Upper lobe of right lung (tissue), 1 donor: ENCODE measurements at places on chromosomes 4 and X. TPM values are rescaled to one million over a fixed set of nuclear protein-coding genes. Genes with fewer than 3 reads are reported as not detected.
A peak's percentile ranks its signal among the peaks of the same experiment; 100 is the strongest.

Gene TRIML2
- total RNA-seq: not detected

Gene CXCL5
- 7.2 TPM for total RNA-seq

Gene PAGE1
- total RNA-seq: not detected

Gene CLCN4
- 9.8 TPM for total RNA-seq

Gene CYSLTR1
- total RNA-seq: 8.7 TPM

Gene PABPC1L2B
- not detected for total RNA-seq

Gene GAGE12F
- total RNA-seq: not detected

Gene ACTRT1
- total RNA-seq: not detected

Gene JAKMIP1
- 0.64 TPM for total RNA-seq

Gene RHOXF1
- total RNA-seq: 0.72 TPM

Gene AKAP4
- total RNA-seq: not detected

Gene GLRA2
- not detected for total RNA-seq

Gene SPATA18
- total RNA-seq: 17.3 TPM

Gene VCX3B
- total RNA-seq: not detected

Gene RBM47
- total RNA-seq: 105 TPM

DNA sequence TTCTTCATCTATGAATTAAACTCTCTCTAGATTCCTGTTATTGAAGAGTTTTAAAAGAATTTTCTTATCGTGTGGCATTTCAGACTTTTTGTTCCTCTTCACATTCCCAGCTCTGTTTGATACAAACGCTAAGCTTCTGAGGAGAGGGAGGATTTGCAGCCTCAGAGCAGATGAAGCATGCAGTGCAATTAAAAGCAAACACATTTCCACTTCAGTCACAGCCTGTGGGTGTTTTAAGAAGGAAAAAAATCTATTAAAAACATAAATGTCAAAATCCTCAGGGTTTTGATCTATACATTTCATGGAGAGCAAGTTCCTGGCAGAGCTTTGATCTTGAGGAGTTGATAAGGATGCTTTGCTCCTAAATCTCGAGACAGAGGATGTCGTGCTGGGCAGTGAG lies 442.4 kb upstream of the BOD1L1 start:
- no peak for DNase-seq

GRCh38 chr4:168570466-168570865 lies 73.6 kb downstream of the PALLD start:
- no peak for DNase-seq

GRCh38 chr4:124266721-124267120 lies 445.8 kb downstream of the ANKRD50 start:
- DNase-seq: no peak

GRCh38 chr4:80255329-80256095 lies 11.0 kb upstream of the FGF5 start:
- DNase-seq: no peak

GRCh38 chrX:109327251-109327650 lies 154.6 kb downstream of the GUCY2F start:
- DNase-seq: no peak

GRCh38 chr4:20590849-20591248 lies 109.4 kb upstream of the PACRGL start:
- DNase-seq: no peak

DNA sequence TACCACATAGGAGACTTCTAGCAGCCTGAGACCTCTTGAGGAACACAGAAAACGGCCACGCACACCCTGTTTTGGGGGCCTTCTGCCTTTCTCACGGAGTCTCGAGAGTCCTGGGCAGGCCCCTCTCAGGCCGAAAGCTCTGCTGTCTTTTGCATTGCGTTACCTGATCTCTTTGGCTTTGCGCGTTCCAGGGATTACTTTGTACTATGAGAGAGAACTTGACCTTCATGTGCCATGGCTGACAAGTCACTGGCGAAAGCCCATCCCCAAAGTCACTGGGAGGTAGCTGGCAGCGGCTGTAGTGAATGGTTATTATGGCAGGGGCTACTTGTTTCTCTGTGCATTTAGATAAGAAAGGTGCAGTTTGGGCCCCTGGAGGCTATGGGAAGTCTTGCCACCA lies 8.0 kb upstream of the NAT8L start:
- peak; percentile 47 for DNase-seq

- DNase-seq: no peak
These were observed 8.5 kb downstream of the ANXA5 start for GRCh38 chr4:121688261-121688660.

GRCh38 chr4:88297212-88297516 lies 12.8 kb upstream of the PPM1K start:
- DNase-seq: no peak

DNA sequence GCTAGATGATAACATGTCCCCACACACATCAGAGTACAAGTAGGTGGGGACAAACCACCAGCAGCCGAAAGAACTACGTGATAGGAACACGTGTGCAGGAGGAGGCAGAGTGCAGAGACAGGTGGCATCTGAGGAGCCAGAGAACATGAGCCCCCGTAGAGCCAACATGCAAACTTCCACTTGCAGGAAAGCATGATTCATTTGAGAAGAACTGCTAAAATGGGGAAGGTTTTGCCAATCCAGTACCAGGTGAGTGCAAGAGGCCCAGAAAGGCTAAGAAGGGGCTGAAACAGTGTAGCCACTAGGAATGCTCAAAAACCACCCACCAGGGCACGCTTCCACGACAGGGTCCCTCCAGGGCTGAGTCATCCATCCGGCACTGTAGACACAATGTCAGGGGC lies 149.8 kb upstream of the TENM3 start:
- DNase-seq: no peak

GRCh38 chr4:30460818-30461217 lies 259.4 kb upstream of the PCDH7 start:
- no peak for DNase-seq

GRCh38 chrX:150902434-150903109 lies 4.1 kb upstream of the CD99L2 start:
- no peak for DNase-seq

- DNase-seq: peak; percentile 12
These were observed 55.0 kb downstream of the PSAPL1 start for GRCh38 chr4:7379719-7380118.

DNA sequence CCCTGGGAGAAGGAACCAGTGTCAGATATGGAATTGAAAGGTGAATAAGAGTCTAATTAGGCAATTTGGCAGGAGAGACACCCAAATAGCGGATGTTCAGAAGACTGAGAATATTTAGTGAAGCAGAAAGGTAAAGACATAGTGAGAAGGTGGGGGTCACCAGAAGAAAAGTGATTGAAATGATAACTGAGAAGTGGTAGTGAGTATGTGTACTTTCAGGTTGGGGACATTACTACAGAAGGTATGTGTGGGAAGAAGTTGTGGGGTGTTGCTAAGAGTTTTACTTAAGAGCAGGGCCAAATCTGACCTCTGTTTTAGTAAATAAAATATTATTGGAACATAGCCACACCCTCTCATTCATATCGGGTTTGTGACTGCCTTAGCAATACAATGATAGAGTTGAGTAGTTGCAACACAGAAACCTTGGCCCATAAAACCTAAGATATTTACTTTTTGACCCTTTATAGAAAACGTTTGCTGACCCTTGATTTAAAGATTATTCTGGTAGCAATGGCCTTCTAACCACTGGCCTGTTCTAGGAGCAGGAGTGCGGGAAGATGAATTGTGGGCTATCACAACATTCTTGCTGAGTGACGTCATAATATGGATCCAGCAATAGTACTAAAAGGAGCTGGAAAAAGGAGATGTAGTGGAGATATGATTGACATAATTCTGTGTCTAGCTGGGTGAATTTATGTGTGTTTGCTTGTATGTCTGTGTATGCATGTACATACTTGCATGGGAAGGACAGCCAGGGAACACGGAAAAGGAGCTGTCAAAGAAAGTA lies 115.3 kb downstream of the HS3ST1 start:
- no peak for DNase-seq

DNA sequence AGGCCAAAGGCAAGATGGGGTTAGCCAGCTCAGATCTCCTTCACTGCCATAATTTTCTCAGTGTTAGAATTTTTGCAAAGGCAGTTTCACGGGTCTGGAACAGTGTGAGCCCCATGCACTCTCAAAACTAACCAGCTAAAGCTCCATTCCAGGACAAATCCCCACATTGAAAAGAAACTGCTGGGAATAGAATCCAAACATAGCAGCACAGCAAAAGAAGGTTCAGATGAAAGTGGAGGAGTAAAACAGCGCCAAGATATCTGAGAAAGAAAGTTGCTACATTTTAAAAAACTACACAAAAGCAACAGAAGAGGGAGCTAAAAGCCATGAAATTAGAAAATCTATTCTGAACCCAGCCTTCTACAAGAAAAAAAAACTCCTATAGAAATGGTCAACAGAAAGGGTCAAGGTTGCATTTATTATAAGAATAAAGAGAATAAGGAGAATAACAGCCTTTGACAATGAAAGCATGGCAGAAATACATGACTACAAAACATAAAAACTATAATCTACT lies 39.6 kb upstream of the SLC7A3 start:
- DNase-seq: no peak

DNA sequence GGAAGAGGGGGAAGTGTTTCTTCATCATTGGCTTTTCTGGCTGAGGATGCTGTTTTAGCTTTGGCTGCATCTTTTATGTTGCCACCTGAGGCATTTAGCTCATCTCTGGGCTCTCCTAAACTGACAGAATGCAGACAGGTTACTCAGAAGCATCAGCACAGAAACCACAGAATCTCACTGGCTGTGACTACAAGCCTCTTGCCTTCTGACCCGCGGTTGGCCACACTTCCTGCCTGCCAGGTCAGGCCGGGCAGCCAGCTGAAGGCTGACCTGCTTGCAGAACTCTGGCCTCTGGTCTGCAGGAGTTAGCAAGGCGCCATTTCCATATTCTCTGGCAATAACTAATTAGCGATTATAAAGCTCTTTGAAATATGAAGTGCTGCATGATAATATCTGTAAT lies 366.5 kb downstream of the MID1IP1 start:
- DNase-seq: no peak

- DNase-seq: peak; percentile 71
These were observed 13.8 kb downstream of the CMC4 start for GRCh38 chrX:155056877-155057792.

GRCh38 chrX:135330706-135331105 lies 21.4 kb downstream of the ETDC start:
- no peak for DNase-seq

GRCh38 chr4:12635629-12636028 lies 848.5 kb downstream of the RAB28 start:
- no peak for DNase-seq

- no peak for DNase-seq
These were observed 336.1 kb upstream of the PABPC4L start for GRCh38 chr4:134537701-134538100.

DNA sequence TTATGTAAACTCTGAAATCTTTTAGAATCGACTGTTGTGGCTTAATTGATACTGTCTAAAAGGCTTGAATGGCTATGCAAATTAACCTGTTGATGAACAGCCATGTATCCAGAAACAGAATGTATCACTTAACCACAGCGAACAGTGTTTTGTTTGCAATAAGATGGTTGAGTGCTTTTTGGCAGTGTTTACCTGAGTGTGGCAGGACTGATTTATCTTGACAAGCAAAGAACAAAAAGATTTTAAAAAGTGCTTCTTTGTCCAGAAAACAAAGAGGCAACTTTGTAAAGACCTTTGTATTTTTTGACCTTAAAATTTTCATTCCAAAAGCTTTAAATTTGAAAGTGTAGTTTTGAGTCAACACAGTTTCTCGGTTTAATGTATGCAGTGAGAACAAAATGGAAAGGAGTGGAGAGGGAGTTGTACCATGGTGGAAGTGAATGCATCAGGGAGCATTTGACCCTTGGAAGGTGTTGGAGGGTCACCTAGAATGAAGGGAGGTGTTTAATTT lies 18.0 kb downstream of the ARHGAP10 start:
- DNase-seq: no peak

GRCh38 chrX:10119399-10119990 lies 37.3 kb upstream of the CLCN4 start:
- no peak for DNase-seq

- DNase-seq: no peak
These were observed 32.3 kb downstream of the GAB3 start for GRCh38 chrX:154718616-154719015.

- DNase-seq: no peak
These were observed 251.4 kb upstream of the DDX53 start for GRCh38 chrX:22748093-22748999.

DNA sequence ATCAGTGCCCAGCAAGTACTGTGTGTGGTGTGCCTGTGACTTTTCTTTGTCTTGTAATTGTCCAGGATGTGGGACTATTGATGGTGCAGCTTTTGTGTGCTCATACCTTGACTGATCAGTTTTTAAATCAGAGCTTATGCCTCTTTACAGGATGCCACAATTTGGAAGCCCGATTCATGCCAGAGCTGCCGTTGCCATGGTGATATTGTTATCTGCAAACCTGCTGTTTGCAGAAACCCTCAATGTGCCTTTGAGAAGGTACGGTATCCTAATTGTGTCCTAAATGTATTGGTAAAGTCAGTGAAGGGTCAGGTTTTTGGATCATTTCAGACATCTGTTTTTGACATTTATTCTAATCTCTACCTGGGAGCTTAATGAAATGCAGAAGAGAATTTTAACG lies 180.2 kb downstream of the FRAS1 start:
- no peak for DNase-seq
